ENCODE measurements at places on chromosomes 5 and 9. TPM values are rescaled to one million over a fixed set of nuclear protein-coding genes. Genes with fewer than 3 reads are reported as not detected.

The TAF11L10 gene
- not detected for total RNA-seq

GRCh38 chr5:172096207-172096940 lies 89.9 kb upstream of the FBXW11 start:
- DNase-seq: no peak

GRCh38 chr5:151130922-151131891 lies 26.4 kb downstream of the ANXA6 start:
- DNase-seq: no peak

GRCh38 chr5:116068028-116068632 lies 16.7 kb upstream of the COMMD10 start:
- DNase-seq: no peak

- no peak for DNase-seq
Observed at GRCh38 chr5:5645891-5646290, 223.4 kb downstream of the ICE1 start.

DNA sequence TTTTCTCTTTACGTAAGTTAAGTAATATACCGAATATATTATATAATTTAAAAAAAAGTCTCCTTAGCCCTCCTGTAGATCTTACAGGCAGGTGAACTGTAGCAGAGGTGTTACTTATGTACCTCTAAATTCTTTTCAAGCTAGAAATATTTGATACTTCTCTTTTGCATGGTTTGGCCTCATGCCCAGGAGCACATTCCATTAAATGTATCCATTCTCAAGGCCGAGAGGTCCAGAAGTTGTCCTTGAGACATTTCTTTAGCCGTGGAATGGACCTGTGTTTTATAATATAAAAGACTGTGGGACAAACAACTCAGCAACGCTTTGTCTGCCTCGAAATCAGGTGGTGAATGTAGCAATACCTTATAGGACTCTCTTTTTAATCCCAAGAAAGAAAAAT lies 184.5 kb downstream of the TRIO start:
- no peak for DNase-seq

DNA sequence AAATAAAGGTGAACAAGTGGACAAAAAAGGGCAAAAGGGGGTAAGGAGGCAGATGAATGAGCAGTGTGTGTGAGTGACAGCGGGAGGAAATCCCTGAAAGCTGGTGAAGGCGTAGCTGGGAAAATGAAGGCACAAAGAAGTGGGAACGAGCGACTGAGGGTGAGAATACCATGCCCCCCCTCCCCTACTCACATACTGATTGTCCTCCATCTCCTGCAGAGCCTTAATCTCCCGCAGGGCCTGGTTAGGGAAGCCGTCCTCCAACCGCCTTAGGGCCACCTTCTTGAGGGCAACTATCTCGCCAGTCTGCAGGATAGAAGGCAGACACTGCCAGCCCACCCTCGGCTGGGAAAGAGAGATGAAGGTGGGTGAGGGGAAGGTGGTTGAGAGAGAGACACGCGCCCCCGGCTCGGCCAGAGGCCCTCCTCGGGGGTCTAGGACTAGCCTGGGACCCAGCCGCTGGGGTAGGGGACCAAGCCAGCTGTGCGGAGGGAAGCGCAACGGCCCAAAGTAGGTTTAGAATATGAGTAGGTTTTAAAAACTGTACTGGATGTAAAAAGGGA lies 522 bp downstream of the CDK20 start:
- no peak for DNase-seq

The NOP16 gene
- total RNA-seq: 5.0 TPM

The STING1 gene
- 3.6 TPM for total RNA-seq

DNA sequence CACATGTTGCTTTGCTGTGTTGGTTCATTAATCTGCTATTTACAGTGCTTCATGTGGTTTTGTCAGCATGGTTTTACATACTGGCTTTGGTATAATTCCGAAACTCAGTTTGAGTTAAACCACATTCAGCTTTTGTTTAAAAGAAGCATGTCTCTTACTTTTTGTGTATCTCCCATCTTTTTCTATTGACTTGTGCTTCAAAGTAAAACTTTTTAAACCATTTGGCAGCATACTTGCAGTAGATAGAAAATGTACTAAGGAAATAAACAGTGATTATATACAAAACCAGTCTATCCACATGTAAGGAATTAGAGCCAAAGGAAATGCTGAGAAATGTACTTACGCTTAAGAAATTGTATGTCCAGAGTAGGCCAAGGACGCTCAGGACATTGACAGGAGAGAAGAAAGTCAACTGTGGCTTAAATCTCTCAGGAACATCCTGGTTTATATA lies 286.9 kb downstream of the ARHGEF28 start:
- DNase-seq: no peak

The EMB gene
- 3.0 TPM for total RNA-seq

- DNase-seq: no peak
Observed at GRCh38 chr5:81763294-81763928, 12.5 kb upstream of the SSBP2 start.

- no peak for DNase-seq
Observed at GRCh38 chr5:168681556-168682183, 102.5 kb upstream of the PANK3 start.

Measured in occipital lobe (tissue), 3 donors.